Muscle of arm (tissue), 14 donors: ENCODE measurements at places on chromosomes 16 and 17.

DNA sequence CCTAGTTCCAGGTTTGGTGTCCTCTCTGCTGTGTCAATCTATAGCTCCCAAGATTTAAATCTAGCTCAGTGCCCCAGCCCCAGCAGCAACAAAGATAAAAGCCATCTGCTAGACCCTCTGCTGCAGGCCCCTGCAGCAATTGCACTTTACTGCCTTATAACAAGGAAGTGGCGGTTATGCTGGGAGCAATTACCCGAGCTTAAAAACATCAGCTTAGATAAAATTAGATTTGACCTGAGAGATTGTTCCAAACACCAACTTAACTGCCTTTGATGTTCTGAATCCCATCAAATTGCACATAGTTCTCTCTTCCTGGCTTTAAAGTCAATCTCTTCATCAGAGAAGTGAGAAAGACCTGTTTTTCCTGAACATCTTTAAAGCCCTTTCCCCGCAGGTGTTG lies 62.4 kb upstream of the SHISA6 start:
- no peak for DNase-seq

DNA sequence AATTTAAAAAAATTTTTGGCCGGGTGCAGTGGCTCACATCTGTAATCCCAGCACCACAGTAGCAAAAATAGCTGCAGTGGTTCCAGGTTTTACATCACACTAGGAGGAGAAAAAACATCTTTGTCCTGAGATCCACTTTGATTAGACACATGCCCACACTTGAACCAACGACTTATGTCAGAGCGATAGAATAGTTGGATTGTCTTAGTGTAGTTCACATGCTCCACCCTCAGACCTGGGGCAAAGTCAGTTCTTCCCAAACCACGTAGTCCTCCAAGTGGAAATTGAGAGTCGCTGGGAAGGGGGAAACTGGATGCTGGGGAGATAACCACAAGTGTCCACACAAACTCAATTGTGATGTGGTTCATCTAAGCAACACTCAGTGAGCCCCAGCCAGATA lies 11.4 kb upstream of the ITGAM start:
- no peak for DNase-seq

GRCh38 chr17:52536489-52536888 lies 378.0 kb upstream of the CA10 start:
- DNase-seq: peak; percentile 91

- DNase-seq: peak; percentile 70
Observed at GRCh38 chr17:78759203-78759968, 22.7 kb downstream of the CYTH1 start.

DNA sequence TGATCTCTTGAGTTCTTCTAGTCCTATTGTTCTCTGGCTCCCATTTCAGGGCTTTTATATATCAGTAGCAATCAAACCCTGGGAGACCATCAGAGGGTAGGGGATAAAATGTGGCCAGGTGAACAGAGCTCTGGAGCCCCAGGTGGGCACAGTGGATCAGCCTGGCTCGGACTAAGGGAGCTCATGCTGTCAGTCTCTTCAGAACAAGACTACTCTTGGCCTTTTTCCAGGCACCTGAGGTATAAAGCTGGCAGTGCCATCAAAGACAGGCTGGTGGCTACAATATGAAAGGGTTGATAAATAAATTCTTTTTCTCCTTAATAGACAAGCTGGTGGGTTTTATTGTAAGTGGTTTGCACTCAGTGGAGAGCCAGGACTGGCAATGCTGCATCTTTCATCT lies 160.0 kb upstream of the CCL2 start:
- no peak for DNase-seq
